Activated CD4-positive, alpha-beta T cell treated with anti-CD3 and anti-CD28 coated beads for 24 hours (primary cell): ENCODE measurements at places on chromosomes 5 and 9.

DNA sequence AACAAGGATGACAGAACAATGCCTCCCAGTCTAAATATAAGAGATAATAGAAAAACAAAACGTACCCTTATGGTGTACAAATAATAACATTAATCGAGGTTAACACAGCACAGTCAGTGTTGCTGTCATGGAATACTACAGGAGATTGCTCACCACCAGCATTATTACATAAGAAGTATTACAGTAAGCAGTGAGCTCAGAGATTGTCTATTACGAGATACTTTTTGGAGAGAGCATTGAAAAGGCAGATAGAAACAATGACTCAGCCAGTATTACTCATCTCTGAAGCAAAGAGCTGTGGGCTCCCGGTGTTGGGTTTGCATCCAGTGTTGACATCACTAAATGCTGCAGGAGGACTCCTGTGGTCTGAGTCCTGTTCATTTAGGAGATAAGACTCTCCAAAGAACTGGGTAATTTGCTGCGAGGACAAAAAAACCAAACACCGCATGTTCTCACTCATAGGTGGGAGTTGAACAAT lies 191.9 kb upstream of the SEMA6A start:
- DNase-seq = no peak

DNA sequence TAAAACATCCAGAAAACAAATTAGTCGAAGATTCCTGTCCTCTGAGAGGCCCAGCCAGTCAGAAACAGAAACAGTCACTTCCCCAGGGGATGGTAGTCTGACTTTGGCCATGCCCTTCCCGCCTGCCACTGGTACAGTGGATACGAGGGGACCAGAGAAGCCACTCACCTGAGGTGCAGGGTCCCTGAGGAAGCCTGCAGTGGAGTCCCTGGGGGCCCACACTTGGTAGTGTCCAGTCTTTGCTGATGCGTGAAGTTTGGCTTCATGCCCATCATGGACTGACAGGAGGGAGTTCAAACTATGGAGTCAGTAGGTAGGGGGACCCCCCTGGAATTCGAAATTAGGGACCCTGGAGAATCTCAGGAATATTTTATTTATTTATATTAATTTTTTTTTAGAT lies 147.5 kb downstream of the DAB2IP start:
- DNase-seq = no peak

- DNase-seq = no peak
These were observed 38.8 kb upstream of the RPL26L1 start for GRCh38 chr5:172920447-172920849.

DNA sequence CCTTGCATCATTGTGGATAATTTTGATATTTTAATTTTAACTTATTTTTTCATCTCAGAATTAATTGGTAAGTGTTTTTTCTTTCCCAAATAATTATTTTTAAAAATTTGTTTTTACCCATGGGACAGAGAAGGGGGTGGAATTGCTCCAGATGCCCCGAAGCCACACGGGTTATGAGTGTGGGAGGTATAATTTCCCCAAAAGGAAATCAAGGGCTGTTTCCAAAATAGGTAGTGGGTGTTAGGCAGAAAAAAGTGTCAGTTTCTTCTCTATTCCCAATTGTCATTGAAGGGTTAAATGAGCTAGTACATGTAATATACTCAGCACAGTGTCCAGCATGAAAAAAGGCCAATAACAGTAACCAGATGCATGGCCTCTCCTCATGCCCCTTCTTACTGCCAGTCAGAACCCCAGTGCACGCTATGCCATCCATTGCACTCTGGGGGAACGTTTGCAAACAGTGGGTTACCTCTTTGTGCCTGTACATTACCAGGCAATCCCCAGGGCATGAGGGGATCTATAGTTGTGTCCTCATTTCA lies 36.4 kb upstream of the ANGPTL2 start:
- DNase-seq = no peak
